ENCODE measurements at places on chromosomes 3 and 15. TPM values are rescaled to one million over a fixed set of nuclear protein-coding genes. Genes with fewer than 3 reads are reported as not detected.

Gene TRPC1
- 5.1 TPM for total RNA-seq

Gene GLDN
- 0.10 TPM for total RNA-seq

Gene VGLL3
- under 0.01 TPM for total RNA-seq

Gene COL7A1
- 0.10 TPM for total RNA-seq

Gene HEMK1
- 3.0 TPM for total RNA-seq

Measured in mononuclear cell (primary cell).